ENCODE measurements at places on chromosomes 2 and 18.

DNA sequence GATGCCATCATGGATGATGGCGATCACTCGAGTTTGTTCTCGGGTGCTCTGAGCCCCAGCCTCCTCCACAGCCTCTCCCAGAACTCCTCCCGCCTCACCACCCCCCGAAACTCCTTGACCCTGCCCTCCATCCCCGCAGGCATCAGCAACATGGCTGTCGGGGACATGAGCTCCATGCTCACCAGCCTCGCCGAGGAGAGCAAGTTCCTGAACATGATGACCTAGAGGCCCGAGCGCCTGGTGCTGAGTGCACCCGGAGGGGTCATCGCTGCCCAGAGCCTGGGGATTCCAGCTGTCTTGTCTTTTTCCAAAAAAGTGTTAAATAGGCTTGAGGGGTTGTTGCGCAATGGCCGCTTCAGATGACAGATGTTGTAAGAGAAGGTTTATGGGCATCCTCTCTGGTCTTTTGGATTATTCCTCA is 254.8 kb downstream of the GLI2 start:
- DNase-seq, result no peak

DNA sequence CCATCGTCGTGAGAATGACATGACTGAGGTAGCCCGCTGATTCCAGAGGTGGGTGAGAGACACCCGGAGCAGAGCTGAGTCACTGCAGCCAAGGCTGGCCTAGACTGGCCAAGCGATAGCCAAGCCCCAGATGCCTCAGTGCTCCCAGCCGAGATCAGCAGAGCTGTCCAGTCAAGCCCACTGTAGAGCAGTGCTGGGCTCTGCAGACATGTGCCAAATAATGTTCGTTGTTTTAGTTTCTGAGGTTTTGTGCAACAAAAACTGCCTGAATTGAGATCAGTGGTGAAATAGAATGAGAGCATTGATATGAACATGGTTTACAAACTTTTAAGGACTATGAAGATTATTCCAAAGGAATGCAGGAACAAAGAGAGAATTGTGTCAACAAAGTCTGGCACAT is 42.1 kb downstream of the INSIG2 start:
- no peak for DNase-seq

- no peak for DNase-seq
Observed at GRCh38 chr18:50839996-50840395, 20.2 kb upstream of the MRO start.

GRCh38 chr2:127694986-127695385 is 6.3 kb upstream of the SFT2D3 start:
- DNase-seq, result no peak

- no peak for DNase-seq
Observed at GRCh38 chr2:55877087-55877436, 46.5 kb downstream of the EFEMP1 start.

DNA sequence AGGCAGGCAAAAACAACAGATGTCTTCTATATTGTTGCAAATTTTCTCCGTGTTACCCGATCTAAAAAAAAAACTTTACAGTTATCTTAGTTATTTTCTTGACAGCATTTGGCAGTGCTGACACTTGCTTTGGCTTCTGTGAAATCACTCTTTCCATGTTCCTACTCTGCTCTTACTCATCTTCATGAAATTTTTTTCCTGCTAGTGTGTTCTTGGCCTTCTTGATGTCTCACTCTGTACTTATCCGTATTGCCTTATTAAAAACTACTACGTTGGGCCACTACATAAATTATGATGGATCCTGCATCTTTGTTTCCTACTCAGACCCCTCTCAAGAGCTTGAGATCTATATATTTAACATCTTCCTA is 134.4 kb downstream of the IKZF2 start:
- no peak for DNase-seq

DNA sequence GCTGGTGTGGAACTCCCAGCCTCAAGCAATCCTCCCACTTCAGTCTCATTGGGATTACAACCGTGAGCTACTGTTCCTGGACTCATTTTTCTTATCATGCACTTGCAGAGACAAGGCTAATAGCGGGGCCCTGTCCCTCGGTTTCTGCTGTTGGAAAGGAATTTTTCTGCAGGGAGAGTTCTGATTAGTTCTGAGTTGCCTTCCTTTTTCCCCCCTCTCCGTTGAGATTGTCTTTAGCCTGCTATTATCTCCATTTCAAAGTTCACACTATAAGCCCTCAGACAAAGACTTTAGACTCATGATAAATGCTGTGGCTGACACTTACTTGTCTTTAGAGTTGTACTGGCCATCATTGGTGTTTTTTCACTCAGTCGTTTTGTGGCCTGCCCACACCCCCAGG is 97.2 kb downstream of the NCOA1 start:
- DNase-seq, result no peak

DNA sequence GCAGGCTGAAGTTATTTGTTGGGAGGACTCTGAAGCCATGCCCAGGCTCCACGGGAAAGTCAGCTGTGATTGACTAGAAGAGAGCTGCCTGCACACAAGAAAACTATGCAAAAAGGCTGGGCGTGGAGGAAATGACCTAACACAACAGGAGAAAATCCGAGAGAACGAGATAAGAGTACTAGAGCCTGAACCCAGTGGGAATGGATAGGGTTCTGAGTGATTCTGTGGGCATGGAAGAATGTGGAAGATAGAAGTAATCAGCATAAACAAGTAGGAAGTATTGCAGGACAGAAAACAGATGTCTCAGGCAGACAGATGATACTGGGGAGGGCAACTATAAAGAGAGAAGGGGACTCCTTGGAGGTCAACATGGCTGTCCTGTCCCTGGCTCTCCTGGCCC is 12.1 kb upstream of the COPS8 start:
- DNase-seq, result no peak

DNA sequence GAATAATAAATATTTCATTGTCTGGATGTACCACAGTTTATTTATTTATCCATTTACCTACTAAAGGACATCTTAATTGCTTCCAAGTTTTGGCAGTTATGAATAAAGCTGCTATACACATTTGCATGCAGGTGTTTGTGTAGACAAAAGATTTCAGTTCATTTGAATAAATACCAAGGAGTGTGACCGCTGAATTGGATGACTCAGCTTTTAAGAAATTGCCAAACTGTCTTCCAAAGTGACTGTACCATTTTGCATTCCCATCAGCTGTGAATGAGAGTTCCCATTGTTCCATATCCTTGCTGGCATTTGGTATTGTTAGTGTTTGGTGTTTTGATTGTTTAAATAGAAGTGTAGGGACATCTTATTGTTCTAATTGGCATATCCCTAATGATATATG is 36.2 kb upstream of the FMNL2 start:
- DNase-seq, result no peak

- DNase-seq, result no peak
Observed at GRCh38 chr2:189927823-189928222, 134.7 kb downstream of the MSTN start.

DNA sequence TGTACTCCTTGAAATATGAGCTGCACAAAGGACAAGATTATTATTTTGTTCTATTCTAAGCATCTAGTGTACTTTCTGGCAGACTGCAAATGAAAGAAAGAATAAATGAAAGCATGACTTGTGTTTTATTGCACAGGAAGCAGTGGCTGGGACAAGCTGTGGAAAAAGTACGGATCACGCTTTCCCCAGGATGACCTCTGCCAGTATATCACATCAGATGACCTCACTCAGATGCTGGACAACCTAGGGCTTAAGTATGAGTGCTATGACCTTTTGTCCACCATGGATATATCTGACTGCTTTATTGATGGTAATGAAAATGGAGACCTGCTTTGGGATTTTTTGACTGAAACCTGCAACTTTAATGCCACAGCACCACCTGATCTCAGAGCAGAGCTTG is 49.4 kb downstream of the HNMT start:
- no peak for DNase-seq

DNA sequence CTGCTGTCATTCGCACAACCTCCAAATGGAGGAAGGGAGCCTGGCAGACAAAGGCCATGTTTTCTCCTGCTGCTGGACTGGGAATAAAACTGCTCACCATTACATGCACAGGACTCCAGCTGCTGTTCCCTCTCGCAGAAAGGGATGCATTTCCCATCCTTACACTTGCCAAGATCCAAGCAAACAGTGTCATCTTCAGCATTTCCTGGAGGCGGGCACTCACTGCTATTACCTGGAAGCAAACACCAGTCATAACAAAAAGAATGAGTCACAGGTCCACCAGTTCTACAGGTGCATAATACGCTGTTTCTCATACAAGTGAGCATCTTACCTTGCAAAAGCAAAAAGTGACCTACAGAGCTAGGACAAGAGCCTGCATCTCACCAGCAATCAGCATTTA is 22.7 kb downstream of the IAH1 start:
- no peak for DNase-seq

DNA sequence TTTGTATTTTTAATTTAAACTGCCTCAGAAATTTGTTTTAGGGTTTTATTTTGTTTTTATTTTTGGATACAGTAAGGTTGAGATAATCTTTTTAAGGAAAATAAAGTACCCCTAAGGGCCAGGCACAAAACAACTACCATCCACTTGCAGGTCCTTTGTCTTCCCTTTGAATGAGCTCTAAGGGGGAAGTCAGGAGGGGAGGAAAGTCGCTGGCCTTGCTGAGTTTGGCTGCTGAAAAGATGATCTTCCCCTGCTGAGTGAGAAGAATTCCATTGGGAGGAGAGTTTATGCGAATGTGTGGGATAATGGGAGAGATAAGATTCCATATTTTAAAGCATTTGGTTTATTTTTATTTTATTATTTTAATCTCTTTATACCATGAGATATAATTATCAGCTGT is 100.7 kb downstream of the ARHGAP15 start:
- DNase-seq, result no peak

GRCh38 chr2:61937886-61938285 is 32.4 kb downstream of the COMMD1 start:
- no peak for DNase-seq

GRCh38 chr2:106314444-106314843 is 120.3 kb upstream of the UXS1 start:
- DNase-seq, result no peak

DNA sequence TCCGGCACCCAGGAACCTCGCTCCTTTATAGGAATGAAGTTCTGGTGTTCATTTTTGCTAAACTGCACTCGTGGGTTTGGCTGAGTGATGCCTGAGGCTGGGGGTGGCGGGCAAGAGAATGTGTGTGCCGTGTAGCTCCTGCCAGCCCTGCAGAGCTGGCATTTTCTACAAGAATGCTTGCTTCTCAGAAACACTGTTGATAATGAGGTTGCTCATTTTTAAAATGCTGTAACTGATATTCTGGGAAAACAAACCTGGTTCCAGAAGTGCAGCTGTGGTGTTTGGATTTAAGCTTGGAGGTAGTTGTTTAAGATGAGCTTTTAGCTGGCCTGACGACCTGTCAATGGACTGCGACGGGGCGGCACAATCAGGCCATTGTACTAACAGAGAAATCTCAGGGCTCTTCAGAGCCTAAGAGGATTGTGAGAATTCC is 511.9 kb upstream of the TNP1 start:
- no peak for DNase-seq

DNA sequence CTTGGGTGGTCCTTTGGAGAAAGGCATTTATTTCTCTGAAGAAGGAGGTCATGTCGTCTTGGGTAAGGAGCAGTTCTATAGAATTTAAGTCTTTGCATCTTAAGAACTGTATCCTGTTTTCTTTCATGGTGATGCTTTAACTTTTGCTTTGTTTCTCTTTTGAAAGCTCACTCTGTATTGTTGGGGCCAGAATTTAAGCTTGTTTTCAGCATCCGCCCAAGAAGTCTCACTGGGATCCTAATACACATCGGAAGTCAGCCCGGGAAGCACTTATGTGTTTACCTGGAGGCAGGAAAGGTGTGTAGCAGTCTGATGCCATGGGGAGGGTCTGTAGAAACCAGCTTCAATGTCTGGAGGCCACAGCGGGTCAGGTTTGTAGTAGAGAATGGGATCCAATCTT is 64.7 kb upstream of the TTC39C start:
- no peak for DNase-seq

DNA sequence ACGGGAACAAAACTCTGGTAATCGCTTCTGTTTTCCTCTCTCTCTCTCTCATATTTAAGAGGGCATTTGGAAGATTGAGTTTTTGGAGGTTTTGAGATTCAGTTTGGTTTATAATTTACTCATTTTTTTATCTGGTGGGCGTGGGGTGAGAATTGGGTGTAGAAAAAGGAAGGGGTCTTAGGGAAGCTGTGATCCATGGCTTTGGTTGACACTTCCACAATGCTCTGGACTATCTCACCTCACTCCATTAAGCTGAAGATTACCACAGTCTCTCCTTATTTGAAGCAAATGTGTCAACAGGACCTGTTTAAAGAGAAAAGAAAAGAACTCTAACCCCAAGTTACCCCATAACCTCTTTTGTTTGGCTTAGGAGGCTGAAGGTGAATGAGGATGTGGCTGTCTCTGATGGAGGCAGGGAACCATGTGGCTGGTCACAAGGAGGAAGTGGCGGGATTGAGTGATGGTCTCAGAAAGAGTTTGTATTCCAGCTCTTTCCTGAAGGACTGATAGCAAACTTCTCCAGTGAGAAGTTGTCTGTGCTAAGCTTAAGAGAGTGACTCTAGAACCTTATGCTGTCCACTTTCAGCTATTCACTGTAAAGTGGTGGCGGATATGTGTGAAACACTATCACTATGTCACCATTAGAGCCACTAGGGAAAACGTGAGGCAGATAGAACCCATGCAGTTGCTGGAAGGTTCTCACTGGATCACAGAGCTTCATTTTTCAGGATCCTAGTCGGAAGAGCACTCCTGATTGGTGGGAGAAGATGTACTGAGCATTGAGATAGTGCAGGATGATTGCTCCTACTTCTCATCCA is 934 bp downstream of the ZNF804A start:
- no peak for DNase-seq

DNA sequence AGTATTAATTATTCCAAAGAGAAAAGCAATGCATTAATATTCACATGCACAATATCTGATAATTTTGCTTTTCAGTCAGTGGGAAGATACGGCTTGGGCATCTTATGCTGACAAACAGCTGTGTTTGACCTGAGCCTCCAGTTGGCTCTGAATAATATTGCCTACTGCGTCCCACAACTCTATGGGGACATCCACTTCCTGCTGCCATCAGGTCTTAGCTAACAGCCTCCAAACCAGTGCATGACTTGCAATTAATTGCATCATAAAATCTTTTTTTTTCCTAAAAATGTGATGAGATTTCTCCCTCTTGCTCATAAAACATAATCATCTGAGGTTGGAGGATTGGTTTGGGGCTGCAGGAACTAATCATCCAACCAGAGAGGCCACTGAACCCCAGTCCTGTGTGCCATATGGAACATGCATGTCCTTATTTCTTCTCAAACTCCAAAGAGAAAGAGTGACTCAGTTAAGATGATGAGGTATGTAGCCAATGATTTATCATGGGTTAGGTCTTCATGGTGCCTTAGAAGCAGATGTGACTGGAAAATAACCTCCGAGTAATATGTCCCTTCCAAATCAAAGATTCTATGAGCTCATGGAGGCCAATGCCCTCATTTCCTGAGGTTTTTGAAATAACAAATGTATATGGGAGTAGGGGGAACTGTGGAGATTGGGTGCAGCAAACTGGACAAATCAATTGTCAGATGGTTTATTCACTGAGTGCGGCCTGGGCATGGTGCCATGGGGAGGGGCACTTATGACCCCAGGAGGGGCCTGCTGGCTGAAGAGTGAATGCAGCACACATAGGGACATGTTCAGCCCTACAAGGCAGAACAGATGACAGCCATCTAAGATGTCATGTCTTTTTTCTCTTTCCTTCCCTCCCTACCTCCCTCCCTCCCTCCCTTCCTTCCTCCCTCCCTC is 39.4 kb downstream of the EDAR start:
- no peak for DNase-seq

- no peak for DNase-seq
Observed at GRCh38 chr2:157415591-157416101, 28.2 kb downstream of the CYTIP start.
